GM13976 (cell line): ENCODE measurements at places on chromosomes 11 and 22.

GRCh38 chr11:116605543-116606459 is 167.0 kb downstream of the BUD13 start:
- peak; percentile 66 for DNase-seq

- no peak for DNase-seq
Observed at GRCh38 chr11:14793546-14793945, 98.5 kb downstream of the CYP2R1 start.

GRCh38 chr11:69035946-69036340 is 12.8 kb upstream of the TPCN2 start:
- DNase-seq, result no peak

DNA sequence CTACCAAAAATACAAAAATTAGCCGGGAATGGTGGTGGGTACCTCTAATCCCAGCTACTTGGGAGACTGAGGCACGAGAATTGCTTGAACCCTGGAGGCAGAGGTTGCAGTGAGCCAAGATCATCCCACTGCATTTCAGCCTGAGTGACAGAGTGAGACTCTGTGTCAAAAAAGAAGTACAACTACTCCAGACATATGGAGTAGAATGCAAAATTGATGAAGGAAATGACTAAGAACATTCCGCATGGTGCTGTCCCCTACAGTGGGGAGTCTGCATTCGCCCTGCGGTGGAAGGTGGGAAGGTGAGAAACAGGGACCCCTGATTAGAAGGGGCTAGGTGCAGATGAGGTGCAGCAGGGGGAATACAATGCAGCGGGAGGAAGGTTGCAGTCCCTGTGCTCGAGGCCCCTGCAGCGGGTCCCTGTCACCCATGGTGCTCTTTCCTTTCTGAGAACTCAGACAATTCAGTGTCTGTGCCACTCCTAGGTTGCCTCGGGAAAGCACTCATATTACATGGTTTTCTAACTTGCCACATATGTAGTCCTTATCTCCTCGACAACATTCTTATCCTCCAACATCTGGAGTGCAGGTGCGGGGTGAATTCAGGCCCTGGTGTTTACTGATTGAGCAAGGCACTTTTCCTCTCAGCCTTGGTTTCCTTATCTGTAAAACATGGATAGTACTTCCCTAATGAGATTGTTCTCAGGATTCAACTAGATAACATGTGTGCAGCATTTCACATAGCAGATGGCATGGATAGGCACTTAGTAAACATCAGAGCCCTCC is 5.2 kb downstream of the POLD4 start:
- DNase-seq, result no peak

DNA sequence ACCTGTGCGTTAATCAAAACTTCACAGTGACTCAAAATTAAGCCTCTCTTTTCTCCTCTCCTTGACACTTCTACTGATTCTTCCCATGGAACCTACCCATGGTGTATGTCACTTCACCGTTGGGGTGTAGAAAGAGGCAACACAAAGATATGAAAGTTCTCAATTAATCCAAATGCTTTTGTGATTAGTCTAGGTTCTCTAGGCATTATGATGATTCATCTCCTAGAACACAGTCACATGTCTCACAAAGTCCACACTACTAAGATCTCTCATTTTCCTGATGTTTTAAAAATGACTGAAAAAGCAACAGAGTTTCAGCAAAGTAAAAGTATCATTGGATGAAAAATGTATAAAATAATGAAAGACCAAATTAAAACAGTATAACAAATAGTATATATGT is 13.7 kb upstream of the SCGB2A2 start:
- no peak for DNase-seq

DNA sequence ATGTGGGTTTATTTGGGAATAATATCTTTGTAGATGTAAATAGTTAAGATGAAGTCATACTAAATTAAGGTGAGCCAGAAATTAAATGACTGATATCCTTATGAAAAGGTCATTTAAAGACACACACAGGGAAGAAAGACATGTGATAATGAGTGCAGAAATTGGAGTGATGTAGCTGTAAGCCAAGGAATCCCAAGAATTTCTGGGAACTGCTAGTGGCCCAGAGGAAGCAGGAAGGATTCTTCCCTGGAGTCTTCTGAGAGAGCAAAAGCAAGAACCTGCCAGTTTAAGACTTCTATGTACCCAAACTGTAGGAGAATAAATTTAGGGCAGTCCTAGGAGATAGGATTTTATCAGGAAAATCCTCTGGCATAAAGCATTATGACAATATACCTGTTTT is 66.9 kb downstream of the LRRC4C start:
- no peak for DNase-seq

DNA sequence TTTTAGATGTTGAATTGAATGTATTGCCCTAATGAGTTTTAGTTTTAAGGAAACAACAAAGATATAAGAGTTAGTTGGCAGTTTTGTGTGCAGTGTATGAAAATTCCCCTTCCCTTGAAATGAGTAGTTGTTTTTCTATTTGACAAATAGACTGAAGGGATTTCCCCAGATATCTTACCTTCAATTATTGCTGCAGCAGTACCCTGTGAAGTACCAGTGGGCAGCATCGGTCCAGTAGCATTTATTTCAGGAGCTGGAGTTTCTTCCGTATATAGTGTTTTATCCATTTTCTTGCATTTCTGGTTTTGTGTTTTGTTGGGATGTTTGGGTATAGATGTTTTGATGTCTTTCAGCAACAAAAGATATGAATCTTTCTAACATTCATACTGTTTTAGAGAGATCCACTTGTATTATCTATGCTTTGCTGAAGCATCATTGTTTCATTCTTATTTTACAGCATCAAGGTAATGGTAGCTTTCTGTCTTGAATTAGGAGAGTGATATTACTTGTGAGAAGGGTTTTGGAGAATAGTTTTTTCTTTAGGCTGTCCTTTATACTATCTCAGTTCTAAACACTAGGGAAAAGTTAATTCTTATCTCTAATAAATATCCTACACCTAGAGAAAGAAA is 7.4 kb downstream of the KMT2A start:
- DNase-seq, result peak; percentile 34

- peak; percentile 74 for DNase-seq
Observed at GRCh38 chr11:65132988-65133700, 1.2 kb downstream of the SYVN1 start.

DNA sequence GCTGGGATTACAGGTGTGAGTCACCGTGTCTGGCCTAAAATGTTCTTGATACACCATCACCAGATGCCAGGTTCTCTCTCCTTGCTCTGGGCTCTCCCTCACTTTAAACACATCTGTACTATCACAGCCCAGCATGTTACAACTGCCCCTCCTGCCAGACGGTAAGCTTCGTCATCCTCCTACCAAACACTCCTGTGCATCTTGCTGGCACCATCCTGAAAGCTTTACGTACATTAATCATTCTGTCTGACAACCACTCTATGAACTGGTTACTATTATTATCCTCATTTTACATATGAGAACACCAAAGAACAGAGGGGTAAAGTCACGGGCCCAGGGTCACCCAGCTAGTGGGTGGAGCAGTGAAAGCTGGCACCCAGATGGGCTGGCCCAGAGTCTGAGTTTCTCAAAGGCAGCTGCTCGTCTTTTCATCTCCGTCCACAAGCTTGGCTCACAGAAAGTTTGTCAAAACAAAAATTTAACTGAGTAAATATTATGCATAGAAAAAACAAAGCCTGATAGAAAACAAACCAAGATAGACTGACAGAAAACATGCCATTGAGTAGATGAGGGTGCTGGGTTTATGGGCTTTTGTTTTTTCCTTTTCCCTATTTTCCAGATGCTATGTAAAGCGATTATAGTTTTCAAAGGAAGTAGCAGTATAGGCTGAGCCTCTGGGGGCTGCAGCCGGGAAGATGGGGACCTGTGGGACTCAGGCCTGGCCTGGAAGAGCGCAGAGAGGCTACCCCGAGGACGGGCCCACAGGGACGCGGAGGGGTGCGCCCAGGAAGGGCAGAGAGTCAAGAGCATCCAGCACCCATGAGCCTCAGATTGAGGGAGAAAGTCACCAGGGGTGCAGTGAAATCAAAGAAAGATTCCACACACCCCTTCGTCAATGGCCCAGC is 9.5 kb downstream of the PLA2G6 start:
- no peak for DNase-seq

GRCh38 chr22:36028646-36029405 is at the start of gene RBFOX2:
Gene RBFOX2 (minus strand): TSS chr22:36028824. CDS start chr22:36028425, 399 bp downstream.
- DNase-seq, result peak; percentile 90

- no peak for DNase-seq
Observed at GRCh38 chr11:110986016-110986415, 259.5 kb upstream of the POU2AF2 start.

GRCh38 chr11:33157103-33158027 is 3.9 kb downstream of the CSTF3 start:
- no peak for DNase-seq
